ENCODE measurements at places on chromosomes 1 and 21.

GRCh38 chr21:31932470-31932764 lies 59.6 kb downstream of the HUNK start:
- no peak for DNase-seq

DNA sequence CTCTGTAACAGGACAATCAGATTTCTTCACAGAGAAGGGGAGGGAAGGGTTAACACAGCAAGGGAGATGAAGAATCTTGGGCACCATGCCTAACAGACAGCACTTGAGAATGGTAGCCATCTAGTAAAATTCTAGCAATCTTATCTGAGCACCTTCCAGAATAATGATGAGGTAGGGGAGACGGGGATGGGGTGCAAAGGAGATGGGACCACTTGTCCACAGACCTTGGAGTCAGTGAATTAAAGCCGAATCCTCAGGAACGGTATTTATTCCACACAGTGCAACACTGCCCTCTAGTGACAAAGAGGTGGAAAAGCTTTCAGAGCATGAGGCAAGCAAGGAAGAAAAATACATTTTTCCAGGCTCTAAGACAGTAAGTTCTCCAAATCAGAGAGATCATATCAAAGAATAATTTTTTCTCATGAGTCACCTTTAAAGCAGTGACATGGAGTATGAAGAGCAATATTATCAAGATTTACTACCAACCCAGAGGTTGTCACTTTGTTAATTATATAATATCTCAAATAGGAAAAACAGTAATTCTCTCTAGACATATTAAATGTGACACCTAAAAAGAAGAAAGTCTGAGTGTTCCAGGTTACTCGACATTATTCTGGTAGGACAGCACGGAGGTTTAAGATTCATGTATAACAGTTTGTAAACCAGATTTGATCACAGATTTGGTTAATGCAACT lies 43.3 kb upstream of the LPAR3 start:
- peak; percentile 92 for DNase-seq

- DNase-seq: no peak
Observed at GRCh38 chr1:153087652-153088051, 6.7 kb downstream of the SPRR2E start.

DNA sequence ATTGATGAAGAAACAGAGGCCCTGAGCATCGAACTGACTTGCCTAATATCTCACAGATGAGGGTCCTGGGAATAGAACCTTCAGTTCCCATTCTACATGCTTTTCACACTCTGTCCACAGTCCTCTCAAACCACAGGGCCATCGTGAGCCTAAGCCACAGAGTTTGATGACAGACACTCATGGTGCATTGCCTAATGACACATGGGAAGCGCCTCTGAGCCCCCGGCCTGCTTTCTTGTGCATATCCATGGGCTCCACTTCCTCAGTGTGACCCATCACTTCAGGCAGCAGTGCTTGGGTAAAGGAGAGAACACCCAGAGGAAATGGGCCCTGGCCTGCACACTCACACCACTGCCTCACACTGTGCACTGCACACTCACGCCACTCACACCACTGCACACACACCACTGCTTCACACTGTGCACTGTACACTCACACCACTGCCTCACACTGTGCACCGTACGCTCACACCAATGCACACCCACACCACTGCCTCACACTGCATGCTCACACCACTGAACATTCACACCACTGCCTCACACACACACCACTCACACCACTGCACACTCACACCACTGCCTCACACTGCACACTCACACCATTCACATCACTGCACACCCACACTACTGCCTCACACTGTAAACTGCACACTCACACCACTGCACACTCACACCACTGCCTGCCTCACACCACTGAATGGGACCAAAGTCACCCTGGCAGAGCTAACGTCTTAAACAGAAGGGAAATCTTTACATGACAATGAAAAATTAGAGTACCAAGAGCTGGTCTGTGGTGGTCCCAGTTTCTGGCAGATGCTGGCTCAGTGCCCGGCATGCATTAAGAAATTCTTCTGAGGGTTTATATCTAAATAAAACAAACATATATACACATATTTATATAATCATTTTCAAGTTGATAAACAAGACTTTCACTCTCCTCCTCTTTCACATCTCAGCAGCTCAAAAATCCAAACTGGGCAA lies 53.0 kb downstream of the KANK4 start:
- no peak for DNase-seq

- peak; percentile 97 for DNase-seq
Observed at GRCh38 chr1:226062558-226063223, at the start of gene H3-3A. H3-3A (plus strand) TSS chr1:226062716; CDS start chr1:226064352, 1,636 bp downstream.

DNA sequence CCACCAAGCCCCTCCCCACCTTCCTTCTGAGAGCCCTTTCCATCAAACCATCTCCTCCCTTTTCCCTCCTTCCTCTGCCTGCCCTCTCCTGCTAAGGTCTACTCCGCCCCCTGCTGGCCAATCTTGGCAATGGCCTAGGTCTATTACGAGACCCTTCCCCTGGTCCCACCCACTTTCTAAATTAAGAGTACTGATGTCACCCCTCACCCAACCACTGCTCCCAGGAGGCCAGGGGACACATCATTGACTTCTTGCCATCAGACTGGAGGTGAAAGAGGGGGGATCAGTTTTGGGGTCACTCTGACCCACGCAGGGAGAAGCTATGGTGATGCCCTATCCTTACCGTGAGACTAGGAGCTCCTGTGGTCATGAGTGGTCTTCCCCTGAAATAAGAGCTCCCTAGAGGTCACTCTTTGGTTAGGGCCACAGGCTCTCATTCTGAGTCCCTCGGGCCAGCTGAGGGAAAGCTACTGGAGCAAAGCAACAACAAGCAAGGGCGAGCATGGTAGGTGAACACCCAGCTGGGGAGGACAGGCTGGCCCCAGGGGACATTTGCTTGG lies 34.6 kb upstream of the S100A7 start:
- peak; percentile 53 for DNase-seq

DNA sequence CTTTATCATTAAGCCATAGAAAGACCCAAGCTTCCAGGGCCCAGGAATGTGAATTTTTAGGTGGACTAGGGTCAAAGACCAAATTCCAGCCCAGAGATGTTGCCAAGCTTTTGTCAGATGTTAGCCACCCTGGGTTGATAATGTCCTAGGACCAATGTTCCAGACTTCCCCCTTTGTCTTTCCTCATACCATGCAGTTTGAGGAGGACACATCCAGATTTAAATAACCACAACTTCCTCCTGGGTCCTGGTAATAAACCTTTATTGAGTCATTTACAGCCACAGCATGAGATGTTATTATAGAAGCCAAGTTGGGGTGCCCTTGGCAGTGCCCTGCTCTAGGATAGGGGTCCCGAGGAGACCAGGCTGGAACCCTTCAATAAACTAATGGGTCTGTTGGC lies 5.9 kb downstream of the TNR start:
- no peak for DNase-seq

All from Ammon's horn (tissue), 1 donor.